Keratinocyte (primary cell): ENCODE measurements at places on chromosomes 16 and 17. TPM values are rescaled to one million over a fixed set of nuclear protein-coding genes. Genes with fewer than 3 reads are reported as not detected.
A peak's percentile ranks its signal among the peaks of the same experiment; 100 is the strongest.

DNA sequence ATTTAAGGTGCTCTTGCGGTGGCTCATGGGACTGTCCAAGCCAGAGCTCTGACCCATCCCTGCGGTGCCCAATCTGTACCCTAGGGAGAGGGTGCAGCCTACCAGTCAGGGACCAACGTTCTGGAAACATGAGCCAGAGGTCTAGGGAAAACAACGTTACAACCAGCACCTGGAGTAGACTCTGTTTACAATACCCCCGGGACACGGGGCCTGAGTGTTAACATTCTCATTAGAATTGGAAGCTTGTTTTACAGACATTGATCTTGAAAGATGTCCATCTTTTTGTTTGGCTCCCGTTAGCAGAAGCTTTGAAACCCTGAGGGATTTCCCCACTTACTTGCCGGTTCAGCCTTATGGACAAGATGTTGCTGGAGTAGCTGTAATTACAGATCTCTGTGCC lies 6.9 kb downstream of the WIPI1 start:
- peaks cover 9% of the 10 kb centered on the region for H3K4me1 ChIP-seq
- no peaks in the 10 kb centered on the region for H3K27me3 ChIP-seq
- no peak overlapping the region for H3K4me3 ChIP-seq
- peaks cover 7% of the 10 kb centered on the region for H3K36me3 ChIP-seq

The DHX58 gene
- polyA plus RNA-seq = 5.2 to 8.8 TPM (median 6.1 TPM) in 3 replicates

GRCh38 chr16:85429776-85430522 lies 183.2 kb upstream of the GSE1 start:
- no peaks in the 10 kb centered on the region for H3K4me1 ChIP-seq
- no peak for DNase-seq
- H3K27me3 ChIP-seq = peaks cover 10% of the 10 kb centered on the region

GRCh38 chr17:51165680-51166197 lies 472 bp upstream of the NME2 start:
- no peaks in the 10 kb centered on the region for H3K27me3 ChIP-seq
- peak overlapping the region; percentile 88 for H3K27ac ChIP-seq
- peak overlapping the region; percentile 95 for H3K4me3 ChIP-seq
- DNase-seq = no peak
- H3K36me3 ChIP-seq = peaks cover 31% of the 10 kb centered on the region
- H3K4me1 ChIP-seq = peaks cover 18% of the 10 kb centered on the region

DNA sequence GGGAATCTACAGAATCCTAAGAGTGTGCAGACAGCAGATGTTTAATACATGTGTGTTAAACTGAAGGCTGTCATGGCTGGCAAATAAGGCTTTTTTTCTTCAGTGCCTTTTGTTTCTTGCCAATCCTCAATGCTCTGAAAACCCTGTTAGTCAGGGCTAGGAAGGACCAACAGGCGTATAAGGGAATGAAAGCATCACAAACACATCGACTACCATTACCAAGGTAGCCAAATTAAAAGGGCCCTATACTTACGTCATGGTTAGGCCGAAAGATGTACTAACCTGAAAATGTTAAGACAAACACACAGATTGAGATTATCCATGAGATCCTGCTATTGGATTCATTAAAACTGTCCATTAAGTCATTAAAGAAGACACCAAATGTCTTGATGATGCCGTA lies 13.1 kb downstream of the SLC16A6 start:
- H3K4me3 ChIP-seq = no peak overlapping the region
- no peaks in the 10 kb centered on the region for H3K4me1 ChIP-seq
- no peak for DNase-seq
- H3K27me3 ChIP-seq = no peaks in the 10 kb centered on the region
- no peaks in the 10 kb centered on the region for H3K36me3 ChIP-seq

GRCh38 chr17:1753767-1754429 lies 8.0 kb upstream of the SERPINF1 start:
- no peaks in the 10 kb centered on the region for H3K36me3 ChIP-seq
- no peak overlapping the region for H3K4me3 ChIP-seq
- no peaks in the 10 kb centered on the region for H3K27me3 ChIP-seq

GRCh38 chr16:70656065-70656711 lies 9.8 kb downstream of the IL34 start:
- no peaks in the 10 kb centered on the region for H3K36me3 ChIP-seq
- DNase-seq = no peak
- H3K27ac ChIP-seq = no peak overlapping the region
- H3K4me1 ChIP-seq = peaks cover 5% of the 10 kb centered on the region

- peaks cover 33% of the 10 kb centered on the region for H3K36me3 ChIP-seq
- peak overlapping the region; percentile 34 for H3K27ac ChIP-seq
- peaks cover 29% of the 10 kb centered on the region for H3K4me1 ChIP-seq
Observed at GRCh38 chr17:4678448-4679026, 25.4 kb downstream of the PELP1 start.

DNA sequence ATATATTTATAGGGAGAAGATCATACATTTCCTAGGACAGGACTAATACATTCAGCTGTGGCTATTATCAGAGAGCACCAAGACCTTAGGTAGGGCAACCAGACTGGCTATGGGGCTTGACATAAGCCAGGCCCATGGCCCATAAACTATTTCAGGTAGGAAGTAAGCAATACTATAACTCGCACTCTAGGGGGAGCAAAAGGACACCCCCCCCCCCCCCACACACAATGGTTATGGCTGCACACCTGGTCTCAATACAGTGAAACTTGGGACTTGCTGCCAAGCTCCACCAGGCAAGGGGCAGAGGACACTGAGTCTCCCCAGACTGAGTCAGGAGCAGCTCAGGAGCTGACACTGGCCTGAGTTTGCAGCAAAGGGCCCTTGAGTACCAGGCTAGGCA lies 348.9 kb upstream of the ASIC2 start:
- no peak overlapping the region for H3K4me3 ChIP-seq
- DNase-seq = no peak
- H3K27ac ChIP-seq = no peak overlapping the region
- no peaks in the 10 kb centered on the region for H3K4me1 ChIP-seq
- H3K27me3 ChIP-seq = no peaks in the 10 kb centered on the region
- no peaks in the 10 kb centered on the region for H3K36me3 ChIP-seq

The CCL3 gene
- 0.48 TPM in 1 of 3 replicates, not detected in the others for polyA plus RNA-seq

DNA sequence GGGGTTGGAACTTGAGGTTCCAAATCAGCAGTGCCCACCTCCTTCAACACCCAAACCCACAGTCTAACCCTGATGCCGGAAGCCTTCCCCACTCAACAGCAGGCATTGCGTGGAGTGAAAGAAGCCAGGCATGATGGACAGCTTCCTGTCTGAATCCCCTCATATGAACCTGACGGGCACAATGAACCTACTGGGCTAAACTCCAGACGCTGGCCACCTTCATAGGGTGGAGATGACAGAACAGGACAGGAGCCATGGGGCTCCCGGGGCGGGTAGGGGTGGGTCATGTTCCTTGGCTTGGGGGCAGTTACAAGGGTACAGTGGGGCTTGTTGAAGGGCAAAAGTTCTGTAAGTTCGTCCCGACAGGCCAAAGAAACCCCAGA lies 460 bp upstream of the HSBP1 start:
- H3K27me3 ChIP-seq = no peaks in the 10 kb centered on the region
- peak overlapping the region; percentile 10 for H3K27ac ChIP-seq
- H3K4me3 ChIP-seq = peak overlapping the region; percentile 47
- DNase-seq = no peak
- peaks cover 13% of the 10 kb centered on the region for H3K4me1 ChIP-seq
